ENCODE measurements at places on chromosomes 16 and 17.
A peak's percentile ranks its signal among the peaks of the same experiment; 100 is the strongest.

GRCh38 chr16:56657555-56658326 lies at the start of gene MT1F:
Gene MT1F, plus strand, starts transcription at chr16:56657959. Its CDS starts 100 bp downstream, at chr16:56658059.
- DNase-seq, result no peak

GRCh38 chr17:8268550-8269298 lies 19.6 kb downstream of the PFAS start:
- no peak for DNase-seq

DNA sequence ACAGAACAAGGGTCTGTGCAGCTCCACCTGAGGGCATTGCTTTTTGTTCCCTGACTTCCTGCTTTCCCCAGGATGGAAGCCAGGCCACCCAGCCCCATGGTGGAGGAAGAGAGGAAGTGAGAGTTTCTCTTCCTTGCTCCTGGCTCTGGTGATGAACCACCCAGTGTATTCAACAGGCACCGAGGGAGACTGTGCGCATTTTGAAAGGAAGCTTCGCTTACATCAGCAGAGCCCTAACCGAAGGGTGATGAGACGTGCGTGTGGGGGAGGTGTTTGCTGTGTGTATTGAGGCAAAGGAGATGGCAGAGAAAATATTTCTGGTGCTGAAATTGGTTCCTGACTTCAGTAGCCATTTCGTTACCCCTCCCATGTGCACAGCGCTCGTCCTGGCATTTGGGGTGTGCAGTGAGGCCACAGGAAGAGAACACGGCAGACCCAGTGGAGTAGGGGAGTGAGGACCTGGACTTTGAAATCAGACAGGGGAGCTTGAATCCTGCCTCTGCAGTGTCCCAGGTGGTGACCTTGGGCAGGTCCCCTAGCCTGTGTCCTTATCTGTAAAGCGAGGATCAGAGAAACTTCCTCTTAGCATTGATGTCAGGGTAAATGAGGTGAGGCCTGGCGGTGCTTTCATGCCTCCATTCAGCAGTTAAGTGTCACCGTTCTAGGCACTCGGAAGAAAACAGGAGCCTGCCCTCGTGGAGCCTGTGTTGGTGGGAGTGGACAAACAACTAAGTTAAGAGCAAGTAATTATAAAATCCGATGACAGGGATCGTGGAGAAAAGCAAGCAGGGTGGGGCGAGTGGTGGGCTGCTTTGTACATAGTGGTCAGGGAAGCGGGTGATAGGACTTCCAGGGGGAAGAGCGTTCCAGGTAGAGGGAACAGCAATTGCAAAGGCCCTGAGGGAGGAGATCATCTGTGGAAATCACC lies 7.4 kb downstream of the CMIP start:
- DNase-seq, result no peak

DNA sequence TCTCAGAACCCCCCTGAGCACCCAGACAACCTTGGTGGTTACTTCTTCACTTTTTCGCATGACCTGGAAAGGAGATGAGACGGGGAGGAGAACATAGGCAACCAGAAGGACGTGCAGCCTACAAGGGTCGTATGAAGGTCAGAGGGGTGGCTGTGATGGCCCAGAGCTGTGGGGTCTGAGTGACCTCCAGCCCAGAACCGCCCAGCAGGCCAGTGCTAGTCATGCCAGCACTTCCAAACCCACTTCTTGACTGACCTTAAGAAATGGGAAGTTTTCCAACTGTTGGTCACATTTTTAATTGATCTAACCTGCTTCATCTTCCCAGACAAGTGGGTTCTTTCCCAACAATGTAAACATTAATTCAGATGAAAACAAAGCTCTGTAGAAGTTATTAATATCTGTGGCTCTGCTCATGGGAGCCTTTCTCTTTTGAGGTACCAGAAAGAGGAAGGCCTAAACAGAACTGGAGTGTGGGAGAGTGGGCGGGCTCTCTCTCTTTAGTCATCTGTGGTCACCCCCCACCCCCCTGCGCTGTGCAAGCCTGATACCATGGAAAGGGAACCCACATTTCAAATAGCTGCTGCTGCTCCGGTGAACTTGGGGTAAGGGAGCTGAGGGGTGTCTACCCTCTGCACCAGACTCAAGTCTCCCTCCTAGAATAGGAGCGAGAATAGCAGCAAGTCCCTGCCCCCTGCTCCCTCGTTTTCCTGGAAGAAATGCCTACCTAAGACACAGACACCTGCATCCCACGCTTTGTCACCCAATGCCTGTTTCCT lies 101.6 kb downstream of the RAB11FIP4 start:
- no peak for DNase-seq

GRCh38 chr17:74730491-74731346 lies 6.3 kb upstream of the RAB37 start:
- no peak for DNase-seq

GRCh38 chr16:28596115-28596630 lies 677 bp downstream of the SULT1A2 start:
- DNase-seq, result no peak

- no peak for DNase-seq
These were observed 197.2 kb downstream of the RBFOX3 start for GRCh38 chr17:79413611-79414010.

GRCh38 chr17:60577147-60577915 lies 22.7 kb upstream of the PPM1D start:
- DNase-seq, result peak; percentile 57

GRCh38 chr16:73171380-73171779 lies 123.5 kb upstream of the ZFHX3 start:
- no peak for DNase-seq

GRCh38 chr17:43043307-43043706 lies 18.3 kb downstream of the RND2 start:
- DNase-seq, result no peak

GRCh38 chr16:74926805-74927204 lies 58.1 kb downstream of the WDR59 start:
- DNase-seq, result no peak

DNA sequence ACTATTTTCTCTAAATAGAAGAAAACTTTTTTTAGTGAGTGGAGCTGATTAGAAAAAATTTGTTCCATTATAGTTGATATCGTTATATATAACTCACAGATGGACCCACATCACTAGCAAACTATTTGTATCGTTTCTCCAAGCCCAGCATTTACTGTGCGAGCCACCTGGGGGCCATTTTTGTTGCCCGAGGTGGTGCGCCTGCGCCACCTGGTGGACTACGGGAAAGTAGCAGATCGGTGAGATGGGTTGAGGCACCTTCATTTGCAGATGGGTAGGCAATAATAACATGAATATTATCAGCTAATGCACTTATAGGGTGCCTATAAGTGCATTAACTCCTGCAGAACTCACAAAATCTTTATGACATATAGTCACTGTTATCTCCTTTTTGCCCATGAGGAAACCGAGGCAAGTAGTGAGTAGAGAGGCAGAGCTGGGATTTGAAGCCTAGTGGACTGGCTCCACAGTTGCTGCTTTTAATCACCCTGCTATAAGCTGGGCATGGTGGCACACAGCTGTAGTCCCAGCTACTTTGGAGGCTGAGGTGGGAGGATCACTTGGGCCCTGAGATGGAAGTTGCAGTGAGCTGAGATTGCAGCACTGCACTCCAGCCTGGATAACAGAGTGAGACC lies 23.2 kb upstream of the NTN1 start:
- DNase-seq, result no peak

DNA sequence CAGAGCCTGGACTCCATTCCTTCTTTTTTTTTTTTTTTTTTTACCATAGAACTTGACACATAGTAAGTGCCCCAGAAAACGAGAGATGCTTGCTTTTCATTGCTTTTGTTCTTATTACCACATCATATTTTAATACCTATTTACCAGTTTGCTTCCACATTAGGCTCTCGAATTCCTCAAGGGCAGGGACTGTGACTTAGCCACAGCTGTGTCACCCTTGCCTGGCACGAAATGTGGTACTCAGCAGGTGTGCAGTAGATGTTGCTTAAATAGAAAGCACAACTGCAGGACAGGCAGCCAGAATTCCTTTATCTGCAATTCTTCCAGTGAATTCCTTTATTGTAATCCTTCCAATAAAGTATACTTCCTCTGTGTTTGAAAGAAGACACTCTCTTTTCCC lies 393.0 kb downstream of the HAPSTR1 start:
- DNase-seq, result no peak

- DNase-seq, result no peak
These were observed 7.6 kb downstream of the RHBDF2 start for GRCh38 chr17:76493505-76494167.

DNA sequence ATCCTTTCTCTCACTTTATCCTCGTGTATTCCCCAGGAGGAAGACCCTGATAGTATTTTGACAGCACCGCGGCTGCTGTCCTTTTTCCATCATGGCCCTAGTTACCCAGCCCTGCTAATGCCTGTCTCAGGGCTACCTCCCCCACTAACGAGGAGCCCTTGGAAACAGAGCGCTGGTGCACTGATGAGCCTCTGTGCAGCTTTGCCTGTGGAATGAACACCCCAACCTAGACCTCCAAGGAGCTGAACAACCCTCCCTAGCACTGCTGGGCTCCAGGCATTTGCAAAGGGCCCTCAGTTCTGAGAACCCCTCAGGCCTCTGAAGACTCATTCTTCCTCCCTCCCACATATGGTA lies 23.3 kb upstream of the CCL1 start:
- DNase-seq, result no peak

GRCh38 chr16:54447576-54448440 lies 161.2 kb upstream of the IRX3 start:
- peak; percentile 34 for DNase-seq

GRCh38 chr16:84055366-84055765 lies 12.8 kb upstream of the SLC38A8 start:
- DNase-seq, result no peak

- DNase-seq, result no peak
These were observed 17.3 kb downstream of the SOCS3 start for GRCh38 chr17:78342449-78343186.

DNA sequence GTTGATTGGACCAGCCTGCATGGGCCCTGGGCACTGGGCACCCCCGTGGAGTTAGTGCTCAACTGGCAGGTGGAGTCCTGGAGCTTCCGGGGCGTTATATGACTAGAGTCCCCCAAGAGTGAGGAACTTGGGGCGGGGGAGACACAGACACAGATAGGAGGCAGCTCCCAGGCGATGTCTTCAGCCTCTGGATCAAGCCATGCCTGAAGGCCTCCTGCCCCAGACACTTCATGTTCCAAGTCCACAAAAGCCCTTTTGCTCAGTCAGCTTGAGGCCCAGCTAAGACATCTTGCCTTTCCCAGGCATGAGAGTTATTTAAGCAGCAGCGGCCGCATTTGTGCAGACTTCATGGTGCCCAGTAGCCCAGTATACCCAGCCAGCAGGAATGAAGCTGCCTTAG lies 136.6 kb upstream of the CIBAR2 start:
- DNase-seq, result no peak

DNA sequence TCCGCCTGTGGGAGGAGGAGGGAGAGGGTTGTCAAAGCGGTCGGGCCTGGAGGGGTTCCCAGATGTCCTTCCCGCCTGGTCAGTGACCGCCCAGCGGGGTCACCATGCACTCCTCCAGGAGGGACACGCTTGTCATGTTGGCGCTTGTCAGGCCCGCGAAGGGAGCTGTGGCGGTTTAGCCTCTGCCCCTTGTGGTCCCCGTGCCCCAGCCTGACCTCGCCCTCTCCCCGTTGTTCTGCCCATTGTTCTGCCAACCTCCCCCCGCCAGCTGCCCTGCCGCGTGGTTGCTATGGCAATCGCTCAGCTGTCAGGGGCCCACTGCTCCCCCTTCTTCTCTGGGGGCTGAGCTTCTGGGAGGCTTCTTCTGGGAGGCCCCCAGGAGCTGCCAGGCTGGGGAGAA lies 146.4 kb upstream of the CIBAR2 start:
- DNase-seq, result no peak

DNA sequence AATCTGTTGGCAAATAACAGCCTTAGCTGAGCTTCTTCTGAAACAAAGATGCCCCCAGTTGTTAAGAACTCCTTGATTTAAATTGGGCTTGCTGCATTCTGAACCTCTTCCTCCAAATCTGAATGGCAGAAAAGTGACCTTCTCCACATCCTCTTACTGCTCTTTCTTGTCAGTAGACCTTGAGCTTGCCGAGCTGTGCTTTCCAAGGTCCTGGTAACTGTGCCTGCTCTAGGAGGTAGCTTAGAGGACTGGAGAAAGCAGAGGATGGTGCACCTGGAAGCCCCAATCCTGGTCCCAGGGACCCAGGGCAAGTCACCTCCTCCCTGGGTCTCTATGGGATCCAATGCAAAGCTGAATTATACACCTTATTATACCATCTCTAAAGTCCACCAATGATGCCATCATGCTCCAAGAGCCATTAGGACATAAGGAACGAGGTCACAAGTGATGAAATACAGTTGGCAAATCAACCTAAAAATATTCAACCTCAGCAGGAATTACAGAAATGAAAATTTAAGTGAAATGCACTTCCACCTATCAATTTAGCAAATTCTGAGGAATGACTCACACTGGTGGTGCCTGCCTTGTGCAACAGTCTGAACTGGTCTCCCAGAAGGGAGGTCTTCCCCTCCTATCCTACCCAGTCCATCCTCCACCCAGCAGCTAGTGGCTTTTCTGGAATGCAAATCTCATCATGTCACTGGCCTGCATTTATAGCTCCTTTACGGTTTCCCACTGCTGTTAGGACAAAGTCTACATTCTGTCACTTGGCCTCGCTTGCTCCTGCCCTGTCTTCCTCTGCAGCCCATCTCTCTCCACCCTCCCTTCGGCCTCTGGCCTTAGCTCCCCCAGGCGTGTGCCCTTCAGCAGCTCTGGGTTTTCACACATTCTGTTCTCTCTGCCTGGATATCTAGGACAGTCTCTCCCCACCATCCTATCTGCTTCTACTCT lies 36.6 kb downstream of the TOM1L2 start:
- DNase-seq, result no peak

DNA sequence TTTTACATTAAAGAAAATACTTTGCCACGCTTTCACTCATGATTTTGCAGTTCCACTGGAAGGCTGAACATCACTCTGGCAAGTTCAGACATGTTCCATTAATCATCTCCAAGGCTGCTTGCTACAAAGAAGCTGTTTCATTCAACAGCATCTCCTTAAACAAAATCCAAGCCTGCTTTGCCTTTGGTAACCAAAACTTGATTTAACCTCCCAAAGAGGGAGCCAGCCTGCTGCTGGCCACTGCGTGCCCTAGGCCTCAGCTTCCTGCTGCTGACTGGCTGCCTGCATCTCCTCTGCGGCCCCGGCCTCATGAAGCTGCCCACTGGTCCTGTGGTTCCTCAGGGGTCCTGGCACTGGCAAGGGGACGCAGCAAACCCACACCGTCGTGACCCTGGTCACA lies 31.8 kb downstream of the ANKRD11 start:
- DNase-seq, result no peak

- DNase-seq, result no peak
These were observed 61.8 kb upstream of the RBFOX1 start for GRCh38 chr16:7270823-7271222.

DNA sequence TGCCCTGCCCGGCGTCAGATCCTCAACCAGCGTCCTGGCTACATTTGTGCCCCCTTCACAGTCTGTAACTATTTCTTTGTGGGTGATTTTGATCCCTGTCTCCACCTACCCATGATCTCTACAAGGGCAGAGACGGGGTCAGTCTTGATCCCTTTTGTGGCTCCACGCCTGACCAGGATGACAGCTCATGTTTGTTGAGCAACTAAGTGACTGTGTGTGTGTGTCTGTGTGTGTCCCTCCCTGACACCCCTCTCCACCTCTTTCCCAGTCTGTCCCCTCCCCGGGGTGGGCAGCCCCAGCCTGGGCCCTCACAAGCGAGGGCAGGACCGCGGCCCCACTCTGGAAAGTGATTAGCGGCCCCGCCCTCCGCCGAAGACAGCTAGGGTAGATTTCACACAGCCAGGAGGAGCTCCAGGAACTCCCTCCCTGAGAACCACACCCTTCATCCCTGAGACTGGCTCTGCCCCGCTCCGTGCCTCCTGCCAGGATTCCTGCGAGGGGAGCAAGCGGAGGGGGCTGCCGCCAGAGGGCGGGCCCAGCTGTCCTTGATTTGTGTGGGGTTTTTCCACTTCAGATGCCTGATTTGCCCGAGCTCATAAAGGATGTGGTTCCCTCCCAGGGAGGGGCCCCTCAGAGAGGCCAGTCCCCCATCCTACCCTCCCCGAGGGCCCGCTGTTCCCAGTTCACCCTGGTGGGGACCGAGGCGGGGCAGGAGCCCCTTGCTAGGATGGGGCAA lies 5.3 kb upstream of the HS3ST6 start:
- DNase-seq, result no peak
